ENCODE measurements at places on chromosomes 7 and 10.

- no peak for DNase-seq
Observed at GRCh38 chr7:107613948-107614347, 33.9 kb downstream of the BCAP29 start.

GRCh38 chr7:40437498-40437897, 302.7 kb downstream of the SUGCT start:
- DNase-seq = no peak

GRCh38 chr10:75234683-75235374, 928 bp downstream of the COMTD1 start:
- DNase-seq = no peak

DNA sequence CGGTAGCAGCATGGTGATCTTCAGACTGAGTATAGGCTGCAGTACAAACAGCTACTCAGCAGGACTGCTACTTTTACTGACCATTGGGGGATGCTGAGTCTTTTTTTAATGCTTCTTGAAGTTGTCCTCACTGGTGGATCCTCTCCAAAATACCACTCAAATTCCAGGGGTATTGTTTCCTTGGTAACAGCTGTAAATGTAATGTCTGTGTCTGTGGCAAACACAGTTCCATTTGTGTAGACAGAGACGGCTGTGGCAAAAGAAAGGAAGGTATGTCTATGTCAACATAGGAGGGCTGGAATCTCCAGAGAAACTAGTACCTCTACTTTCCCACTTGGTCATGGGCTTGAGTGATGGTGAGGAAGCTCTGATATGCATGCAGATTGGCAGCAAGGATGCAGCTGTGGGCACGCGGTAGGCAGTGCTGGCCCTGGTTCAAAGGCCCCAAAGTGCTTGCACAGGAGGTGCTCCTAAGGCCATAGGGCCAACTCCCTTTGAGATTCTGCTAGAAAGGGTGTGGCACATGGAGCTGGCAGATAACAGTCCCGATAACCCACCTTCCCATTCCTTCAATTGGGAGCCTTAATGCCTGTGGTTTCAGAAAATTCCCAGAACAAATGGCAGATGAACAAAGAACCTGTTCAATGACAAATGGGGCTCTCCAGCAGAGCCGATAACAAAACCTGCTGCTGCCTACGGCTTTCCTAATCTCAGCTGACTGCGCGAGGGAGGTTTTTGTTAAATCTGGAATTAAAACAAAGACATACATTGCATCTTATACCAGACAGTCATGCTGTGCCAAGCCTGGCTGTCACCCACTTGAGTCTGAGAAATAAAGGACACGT, 43.0 kb downstream of the PKD1L1 start:
- DNase-seq = no peak

DNA sequence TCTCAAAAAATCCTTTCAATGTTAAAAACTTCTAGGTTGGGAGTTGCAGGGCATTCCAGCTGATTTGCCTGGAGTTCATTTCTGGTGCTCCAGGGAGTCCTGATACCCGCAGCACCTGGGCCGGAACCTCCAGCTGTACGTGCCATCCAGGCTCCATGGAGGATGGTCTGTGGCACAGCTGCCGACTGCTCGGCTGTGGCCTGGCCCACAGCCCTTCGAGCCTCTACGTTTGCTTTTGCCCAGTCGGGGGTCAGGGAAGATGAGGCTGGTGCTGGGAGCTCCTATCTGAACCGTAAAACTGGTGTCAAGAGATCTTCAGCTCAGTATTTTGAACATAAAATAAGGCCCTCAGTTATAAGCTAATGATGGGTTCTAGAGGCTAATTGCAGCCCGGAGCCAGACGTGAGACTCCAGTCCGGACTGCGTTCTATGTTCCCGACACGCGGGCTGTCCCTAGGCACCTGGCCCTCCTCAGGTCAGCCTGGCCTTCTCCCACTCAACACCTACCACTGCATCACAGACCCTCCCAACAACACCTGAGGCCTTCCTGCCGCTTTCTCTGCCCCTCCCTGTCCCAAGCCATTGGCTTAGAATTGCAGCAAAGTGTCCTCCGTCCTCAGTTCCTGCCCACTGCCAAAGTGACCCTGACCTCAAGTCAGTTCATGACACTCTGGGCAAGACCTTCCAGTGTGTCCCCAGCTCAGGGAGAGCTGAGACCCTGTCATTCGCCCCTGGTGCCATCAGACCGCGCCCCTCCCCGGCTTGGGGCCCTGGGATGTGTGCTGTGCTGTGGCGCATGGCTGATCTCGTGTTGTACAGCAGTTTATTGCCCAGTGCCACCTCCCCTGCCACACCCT, 64.2 kb upstream of the DNAJB6 start:
- no peak for DNase-seq

DNA sequence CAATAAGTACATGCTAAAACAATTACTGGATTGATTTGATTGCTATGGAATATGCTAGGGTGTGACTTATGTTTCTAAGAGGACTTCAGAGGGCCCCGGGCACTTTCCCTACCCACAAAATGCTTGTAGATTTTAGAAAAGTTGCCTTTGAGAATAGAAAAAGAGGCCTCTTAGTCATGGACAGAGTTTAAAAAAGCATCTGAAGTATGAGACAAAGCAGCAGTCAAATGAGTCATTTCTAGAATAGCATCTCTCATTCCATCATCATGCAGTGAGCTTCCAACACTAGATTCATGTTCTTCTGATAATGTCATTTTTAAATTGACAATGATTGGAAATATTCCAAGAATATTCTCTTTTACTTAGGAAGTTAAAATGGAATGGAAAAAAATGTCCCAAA, 675.1 kb upstream of the PCDH15 start:
- no peak for DNase-seq

DNA sequence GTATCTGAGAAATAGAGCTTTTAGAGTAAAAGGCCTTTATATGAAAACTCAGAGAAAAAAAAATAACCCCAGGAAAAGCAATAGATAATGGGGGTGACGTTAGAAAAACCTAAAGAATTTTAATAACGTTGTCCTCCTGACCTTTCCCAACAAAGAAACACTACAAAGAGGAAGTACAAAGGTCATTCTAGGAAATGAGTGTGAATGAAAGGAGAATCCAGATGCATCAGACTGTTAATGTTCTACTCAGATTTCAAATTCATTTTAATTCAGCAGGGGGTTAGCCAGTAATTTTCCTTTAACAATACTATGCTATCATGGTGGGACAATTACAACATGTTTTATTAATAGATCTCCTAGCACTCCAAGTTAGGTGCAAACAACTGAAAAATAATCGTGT, 73.8 kb upstream of the CDK1 start:
- no peak for DNase-seq

DNA sequence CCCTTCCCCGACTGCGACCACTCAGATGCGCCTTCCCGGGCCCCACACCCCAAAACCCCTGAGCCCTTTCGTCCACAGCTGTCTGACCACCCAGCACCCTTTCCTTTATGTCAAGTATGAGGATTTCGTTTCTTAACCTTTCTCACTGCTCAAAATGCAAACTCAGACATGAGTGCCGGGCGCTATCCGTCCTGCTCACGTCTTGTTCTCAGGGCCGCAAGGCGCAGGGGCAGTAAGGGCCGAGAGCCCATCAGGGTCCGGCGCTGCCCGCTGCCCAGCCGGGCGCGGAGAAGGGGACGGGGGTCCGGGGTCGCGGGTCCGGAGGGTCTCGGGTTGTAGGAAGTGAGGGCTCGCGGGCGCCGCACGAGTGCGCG, 670 bp upstream of the RBM33 start:
- peak; percentile 22 for DNase-seq

GRCh38 chr7:44565097-44565794, 8.5 kb downstream of the DDX56 start:
- DNase-seq = peak; percentile 70

- DNase-seq = no peak
Observed at GRCh38 chr7:155883491-155884224, 71.4 kb upstream of the SHH start.

DNA sequence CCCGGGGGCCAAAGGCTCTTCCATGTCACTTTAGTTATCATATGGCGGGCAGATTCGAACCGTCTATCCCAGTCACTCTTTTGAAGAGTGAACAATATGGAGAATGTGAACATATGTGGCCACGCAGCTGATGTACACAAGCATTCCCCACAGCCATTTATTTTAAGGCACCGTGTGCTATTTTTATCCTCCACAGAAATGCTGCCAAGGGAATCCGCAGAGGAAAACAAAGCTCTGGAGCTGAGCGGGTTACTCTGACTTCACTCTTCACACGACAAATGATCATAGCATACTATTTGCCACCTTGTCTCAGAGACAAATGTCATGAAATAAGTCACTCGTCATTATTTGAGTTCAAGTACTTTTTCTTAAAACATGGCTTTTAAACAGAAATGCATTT, 100.3 kb downstream of the CTBP2 start:
- no peak for DNase-seq

GRCh38 chr7:96287132-96287531, 34.8 kb downstream of the SLC25A13 start:
- no peak for DNase-seq

DNA sequence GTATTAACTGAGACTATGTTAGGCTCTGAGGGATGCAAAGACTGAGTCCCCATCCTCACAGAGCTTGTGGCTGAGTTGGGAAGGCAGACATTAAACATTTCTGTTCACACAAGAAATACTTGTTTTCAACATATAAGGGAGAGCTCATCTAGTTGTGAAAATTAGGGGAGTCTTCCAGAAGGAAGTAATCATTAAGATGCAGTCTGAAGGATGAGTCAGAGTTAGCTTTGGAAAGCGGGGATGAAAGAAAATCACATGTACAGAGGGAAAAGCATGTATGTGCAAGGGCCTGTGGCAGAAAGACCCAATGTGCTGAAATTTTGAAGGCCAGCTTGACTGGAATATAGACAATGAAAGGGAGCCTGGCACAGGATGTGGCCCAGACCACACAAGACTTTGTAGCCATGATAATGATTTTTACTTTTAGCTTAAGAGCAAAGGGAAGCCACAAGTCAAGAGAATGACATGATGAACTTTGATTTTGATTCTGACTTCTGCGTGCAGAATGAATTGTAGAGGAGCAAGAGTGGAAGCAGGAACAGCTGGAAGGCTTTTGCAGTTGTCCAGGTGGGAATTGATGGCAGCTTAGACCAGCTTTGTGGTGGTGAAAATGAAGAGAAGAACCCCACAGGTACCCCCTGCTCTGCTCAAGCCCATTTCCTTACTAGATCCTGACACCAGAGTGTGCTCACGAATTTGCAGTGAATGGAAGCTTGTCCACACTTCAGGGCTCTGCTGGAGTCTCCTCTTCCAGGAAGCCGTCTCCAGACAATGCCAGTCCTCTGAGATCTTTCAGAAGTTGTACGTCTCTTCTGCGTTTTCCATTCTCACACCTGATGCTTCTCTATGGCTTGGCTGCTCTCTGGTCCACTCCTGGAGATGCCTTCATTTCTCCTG, 115.6 kb downstream of the ATXN7L1 start:
- no peak for DNase-seq

- DNase-seq = no peak
Observed at GRCh38 chr10:53045315-53045714, 272.7 kb upstream of the MBL2 start.

GRCh38 chr10:32957341-32958084, 517 bp downstream of the ITGB1 start:
- DNase-seq = peak; percentile 90

DNA sequence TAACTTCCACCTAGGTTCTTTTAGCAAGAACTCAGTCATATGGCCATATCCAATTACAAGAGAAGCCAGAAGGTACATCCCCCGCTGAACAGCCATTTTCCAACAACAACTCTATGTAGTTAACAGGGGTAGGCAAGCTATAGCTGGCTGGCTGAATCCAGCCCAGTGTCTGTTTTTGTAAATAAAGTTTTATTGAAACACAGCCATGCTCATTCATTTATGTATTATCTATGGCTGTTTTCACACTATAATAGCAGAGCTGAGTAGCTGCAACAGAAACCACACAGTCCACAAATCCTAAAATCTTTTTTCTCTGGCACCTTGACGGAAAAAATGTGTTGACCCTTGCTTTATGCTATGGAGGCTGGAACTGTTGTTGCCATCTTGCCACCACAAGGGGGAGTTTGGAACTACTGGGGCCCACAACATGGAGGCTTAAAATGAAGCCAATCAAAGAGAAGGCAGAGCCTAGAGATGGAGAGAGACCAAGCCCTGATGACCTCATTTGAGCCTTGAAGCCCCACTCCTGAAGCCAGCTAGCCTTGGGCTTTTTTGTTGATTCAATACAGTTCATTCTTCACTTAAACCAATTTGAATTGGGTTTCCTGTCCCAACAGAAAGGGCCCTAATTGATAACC, 33.3 kb upstream of the XPNPEP1 start:
- DNase-seq = no peak

DNA sequence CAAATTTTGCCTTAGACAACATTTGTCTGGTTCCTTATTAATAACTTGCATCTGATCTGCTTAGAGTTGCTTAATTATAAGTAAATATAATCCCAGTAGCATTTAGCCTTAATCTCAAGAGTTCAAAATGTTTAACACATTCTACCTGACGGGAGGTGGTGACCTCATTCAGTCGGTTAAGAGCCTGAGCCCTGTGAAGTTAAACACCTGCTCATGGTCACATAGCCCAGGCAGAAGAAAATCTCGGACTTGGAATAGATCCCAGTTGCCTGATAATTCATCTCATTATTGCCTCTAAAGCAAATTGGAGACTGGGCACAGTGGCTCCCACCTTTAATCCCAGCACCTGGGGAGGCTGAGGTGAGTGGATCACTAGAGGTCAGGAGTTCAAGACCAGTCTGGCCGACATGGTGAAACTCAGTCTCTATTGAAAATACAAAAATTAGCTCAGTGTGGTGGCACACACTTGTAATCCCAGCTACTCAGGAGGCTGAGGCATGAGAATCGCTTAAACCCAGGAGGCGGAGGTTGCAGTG, 18.6 kb upstream of the ASCC1 start:
- no peak for DNase-seq

DNA sequence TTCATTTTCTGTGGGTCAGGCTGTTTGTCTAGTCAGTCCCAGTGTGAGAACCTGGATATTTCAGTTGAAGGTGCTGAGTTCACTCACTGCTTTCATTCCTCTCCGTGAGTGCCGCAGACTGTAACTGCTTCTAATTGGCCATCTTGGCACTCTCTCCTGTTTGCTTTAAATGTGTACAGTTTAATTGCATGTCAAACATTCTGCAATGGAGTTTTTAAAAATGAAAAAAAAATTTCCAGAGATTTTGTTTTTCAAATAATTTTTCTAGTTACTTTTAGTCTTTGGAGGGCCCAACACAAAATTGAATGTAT, 87.8 kb downstream of the CCSER2 start:
- no peak for DNase-seq

- no peak for DNase-seq
Observed at GRCh38 chr10:14547816-14548215, 217.1 kb upstream of the FRMD4A start.

DNA sequence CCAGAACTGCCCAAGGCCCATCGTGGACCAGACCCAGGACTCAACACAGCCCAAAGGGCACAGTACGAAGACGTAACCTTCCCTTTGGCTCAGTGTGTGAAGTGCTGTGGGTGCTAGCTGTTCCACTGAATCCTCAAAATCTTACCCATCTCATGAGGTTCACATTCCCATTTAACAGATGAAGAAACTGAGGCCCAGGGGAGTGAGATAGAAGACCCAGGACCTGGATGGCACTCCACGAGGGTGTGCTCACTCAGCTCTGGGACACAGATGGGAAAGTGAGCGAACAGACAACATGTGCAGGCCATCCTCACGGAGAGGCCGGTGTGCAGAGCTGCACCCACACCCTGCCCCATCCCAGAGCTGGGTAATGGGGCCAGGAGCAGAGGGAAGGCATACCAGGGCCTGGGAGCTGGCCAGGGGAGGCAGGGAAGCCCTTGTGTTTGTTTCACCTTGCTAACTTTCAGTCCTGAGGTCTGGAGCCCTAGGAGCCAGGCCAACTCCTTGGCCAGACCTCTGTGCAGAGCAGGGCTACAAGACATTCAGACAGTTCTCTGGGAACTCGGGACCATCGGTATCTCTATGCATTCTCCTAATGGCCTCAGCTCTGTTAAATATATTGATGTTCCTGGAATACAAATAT, 100.3 kb upstream of the ZMIZ1 start:
- DNase-seq = no peak

Measured in posterior cingulate gyrus (tissue), 11 donors.